ENCODE measurements at places on chromosomes 12 and 14.

GRCh38 chr12:64099397-64099796, 122.7 kb downstream of the KICS2 start:
- peak; percentile 89 for DNase-seq

- DNase-seq, result no peak
Measured at GRCh38 chr14:61106959-61107641, 126.1 kb downstream of the SLC38A6 start.

DNA sequence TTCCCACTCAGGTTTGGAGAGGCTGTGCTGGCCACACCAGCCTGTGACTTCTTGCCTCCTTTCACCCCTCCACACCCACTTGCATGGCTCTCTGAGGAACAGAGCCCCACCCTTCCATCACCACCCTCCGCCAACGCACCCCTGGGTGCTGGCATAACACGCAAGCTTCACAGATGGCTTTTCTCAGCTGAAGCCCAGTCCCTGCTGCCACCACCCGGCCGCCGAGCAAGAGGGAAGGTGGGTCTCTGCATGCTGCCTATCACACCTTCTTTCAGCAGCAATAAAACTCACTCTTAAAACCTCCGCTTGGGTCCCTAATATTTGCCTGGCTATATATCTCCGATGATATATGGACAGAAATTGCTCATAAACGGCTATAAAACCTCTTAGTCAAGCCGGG, 41.6 kb downstream of the SMUG1 start:
- DNase-seq, result no peak

DNA sequence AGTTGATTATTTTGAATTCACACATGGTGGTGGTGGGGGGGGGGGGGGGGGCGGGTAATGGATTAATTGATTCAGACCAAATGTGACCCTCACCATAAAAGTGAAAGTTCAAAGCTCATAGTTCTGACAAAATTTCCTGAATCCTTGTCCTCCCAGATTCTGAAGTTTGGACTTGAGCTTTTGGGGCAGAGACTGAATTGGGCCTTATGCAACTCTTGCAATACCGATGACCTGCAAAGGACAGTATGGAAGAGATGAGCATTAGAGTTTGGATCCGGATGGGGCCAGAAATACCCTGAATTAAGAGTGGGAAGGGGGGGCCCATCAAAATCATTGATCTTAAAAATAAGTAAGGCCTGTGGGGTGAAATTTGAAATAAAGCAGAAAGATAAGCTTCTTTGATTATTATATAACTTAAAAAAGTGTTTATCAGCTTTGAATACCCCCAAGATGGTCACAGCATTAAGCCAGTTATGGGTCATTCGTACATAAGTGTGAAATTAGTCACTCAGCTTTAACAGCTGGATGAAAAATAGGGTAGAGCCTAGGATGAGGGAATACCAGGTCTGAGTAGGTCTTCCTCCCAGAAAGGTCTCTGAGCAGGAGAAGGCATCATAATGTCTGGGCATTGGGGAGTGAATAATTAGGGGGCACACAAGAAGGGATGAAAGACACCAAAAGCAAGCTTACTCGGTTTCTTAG, 2.1 kb upstream of the PYGL start:
- DNase-seq, result no peak

- peak; percentile 39 for DNase-seq
Measured at GRCh38 chr12:58148405-58148804, 207.0 kb downstream of the ATP23 start.

GRCh38 chr12:94969424-94969823, 34.1 kb downstream of the NDUFA12 start:
- no peak for DNase-seq

- DNase-seq, result no peak
Measured at GRCh38 chr12:13606290-13606689, 375.1 kb downstream of the GRIN2B start.

DNA sequence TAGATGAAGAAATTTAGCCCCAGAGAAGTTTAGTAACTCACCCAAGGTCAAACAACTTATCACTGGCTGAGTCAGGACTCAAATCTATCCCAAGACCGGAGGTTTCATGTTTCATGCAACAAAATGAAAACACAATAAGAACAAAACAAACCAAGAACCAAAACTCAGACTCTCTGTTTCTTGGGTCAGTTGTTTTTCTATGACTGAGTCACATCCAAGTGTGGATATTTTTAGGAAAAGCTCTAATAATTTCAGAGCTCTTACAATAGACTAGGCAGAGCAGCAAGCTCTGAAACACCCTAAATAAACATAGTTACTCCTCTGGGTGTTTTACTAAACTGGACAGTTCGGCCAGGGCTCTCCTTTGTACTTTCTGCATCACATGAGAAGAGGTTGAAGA, 87.6 kb upstream of the PRB2 start:
- peak; percentile 53 for DNase-seq

- DNase-seq, result no peak
Measured at GRCh38 chr12:70876952-70877351, 43.6 kb downstream of the PTPRR start.

DNA sequence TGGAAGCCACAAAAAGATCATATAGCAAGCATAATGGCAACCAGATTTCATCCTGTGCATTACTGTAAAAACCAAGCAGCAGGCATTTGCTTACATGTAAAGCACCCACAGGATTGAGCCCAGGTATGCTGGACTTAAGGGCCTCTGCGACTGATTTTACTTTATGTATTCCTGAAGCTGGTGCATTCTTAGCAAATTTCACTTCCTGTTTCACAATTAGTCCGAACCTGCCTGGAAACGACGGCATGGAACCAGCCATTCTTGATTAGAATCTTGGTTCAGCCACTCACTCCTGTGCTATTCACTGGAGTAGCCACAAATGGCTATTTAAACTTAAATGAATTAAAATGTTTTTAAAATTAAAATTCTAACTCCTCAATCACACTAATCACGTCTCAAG, 239.2 kb downstream of the NUAK1 start:
- no peak for DNase-seq

DNA sequence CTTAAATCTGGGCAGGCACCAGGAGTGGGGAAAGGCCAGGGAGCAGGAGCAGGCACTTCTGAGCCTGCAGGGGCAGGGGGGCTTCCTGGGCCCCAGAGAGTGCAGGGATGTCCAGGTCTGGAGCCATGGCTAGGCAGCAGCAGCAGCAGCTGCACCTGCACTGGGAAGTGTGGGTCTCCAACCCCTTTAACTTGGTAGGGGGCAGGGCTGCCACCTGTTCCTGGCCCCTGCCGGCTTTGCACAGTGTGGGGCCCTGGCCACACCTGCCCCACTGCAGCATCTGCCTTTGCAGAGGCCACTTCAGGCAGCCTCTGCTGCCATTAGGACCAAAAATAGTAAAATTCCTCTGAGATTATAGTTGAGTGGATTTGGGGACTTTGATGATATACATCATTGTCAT, 138.5 kb downstream of the SLC16A7 start:
- DNase-seq, result no peak

DNA sequence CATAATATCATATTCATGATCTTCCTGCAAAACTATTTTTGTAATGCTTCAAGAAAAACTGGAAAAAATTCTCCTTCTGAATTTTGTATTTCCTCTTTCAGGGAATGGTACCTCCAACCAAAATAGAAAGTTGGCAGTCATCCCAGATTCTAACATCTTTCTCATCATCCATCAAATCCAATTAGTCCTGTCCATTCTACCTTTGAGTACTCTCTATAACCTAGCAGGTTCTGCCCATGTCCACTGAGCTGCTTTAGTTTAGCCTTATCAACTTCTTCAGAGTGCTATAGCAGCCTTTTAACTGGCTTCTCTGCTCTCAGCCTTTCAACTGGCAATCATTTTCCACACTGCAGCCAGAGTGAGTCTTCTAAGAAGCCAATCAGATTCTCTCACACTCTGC, 236.2 kb downstream of the AKAP6 start:
- no peak for DNase-seq

- no peak for DNase-seq
Measured at GRCh38 chr12:25884920-25885234, 73.6 kb upstream of the RASSF8 start.

- peak; percentile 22 for DNase-seq
Measured at GRCh38 chr12:58877243-58877743, 43.0 kb downstream of the LRIG3 start.

DNA sequence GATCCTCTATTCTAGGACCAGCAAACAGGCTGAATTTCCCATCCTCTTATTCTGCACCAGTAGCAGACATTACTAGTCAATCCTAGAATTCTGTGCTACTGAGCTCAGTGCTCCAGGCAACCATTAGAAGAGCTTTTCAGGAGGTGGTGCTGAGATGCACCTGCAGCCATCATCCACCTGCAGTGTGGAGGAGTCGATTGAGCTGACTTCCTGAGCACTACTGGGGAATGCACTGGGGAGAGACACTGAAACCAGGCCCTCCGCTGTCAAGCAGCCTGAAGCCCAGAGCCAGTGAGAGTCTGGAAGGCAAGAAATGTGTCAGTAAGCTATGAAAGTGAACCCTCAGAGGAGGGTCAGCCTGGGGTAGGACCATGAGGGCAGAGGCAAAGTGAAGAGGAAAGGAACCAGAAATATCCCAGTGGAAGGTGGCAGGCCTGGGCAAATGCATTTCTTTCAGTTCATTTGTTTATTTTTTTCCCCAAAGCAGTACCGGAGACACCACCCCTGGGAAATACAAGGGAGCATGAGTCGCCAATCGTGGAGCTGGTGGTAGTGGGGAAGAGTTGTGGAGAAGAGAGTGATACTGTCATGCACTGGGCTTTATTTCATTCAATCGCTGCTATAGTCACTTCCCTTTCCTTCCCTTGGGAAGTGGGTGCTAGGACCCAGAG, 23.0 kb upstream of the SERPINA4 start:
- DNase-seq, result no peak

GRCh38 chr14:23128969-23129758, 10.1 kb upstream of the CEBPE start:
- no peak for DNase-seq

GRCh38 chr14:55441286-55441685, 870 bp upstream of the TBPL2 start:
- DNase-seq, result no peak

- DNase-seq, result no peak
Measured at GRCh38 chr12:6352193-6353173, 10.6 kb upstream of the TNFRSF1A start.

DNA sequence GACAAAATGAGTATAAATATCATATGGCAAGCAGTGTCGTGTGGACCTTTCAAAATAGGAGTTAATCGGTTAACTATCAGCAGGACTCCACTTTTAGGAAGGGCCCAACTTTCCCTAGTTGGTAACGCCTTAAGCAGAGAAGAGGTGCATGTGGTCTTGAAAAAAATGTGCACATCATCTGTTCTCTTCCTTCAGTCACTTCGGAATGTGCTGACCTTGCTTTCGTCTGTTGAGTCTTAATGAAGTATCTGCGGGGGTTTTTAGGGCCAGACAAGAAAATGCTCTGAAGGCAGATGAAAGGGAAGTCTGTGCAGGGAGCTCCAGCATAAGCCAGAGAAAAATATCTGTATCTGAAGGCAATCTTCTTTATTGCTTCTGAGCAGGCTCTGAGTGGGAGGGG, 185.2 kb downstream of the AEBP2 start:
- DNase-seq, result no peak

DNA sequence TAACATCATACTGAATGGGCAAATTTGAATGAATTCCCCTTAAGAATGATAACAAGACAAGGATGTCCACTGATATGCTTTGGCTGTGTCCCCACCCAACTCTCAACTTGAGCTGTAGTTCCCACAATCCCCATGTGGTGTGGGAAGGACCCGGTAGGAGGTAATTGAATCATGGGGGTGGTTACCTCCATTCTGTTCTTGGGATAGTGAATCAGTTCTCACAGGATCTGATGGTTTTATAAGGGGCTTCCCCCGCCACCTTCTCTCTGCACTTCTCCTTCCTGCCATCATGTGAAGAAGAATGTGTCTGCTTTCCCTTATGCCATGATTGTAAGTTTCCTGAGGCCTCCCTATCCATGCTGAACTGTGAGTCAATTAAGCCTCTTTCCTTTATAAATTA, 29.3 kb downstream of the MED6 start:
- no peak for DNase-seq

GRCh38 chr12:93302331-93303229, 75.1 kb upstream of the NUDT4 start:
- peak; percentile 86 for DNase-seq

- DNase-seq, result no peak
Measured at GRCh38 chr14:103960457-103961055, 18.2 kb upstream of the RD3L start.

- no peak for DNase-seq
Measured at GRCh38 chr14:67984274-67984673, 164.7 kb downstream of the RAD51B start.

DNA sequence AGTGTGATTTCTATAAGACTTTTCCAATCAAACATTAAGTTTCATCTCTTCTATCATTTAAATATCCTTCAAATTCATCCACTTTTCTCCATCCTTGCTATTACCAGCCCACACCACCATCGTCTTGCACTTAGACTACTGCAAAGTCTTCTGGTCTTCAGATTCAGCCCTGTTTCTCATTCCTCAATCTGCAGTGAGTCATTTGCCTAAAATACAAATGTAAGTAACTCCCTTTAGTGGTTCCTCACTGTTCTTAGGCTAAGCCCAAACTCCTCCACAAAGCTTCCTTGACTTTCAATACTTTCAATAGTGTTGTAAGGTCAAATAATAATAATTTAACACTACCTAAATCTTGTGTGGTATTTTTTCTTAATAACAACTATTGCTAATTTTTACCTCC, 83.3 kb downstream of the PLEKHG7 start:
- DNase-seq, result no peak

GRCh38 chr14:68441542-68441941, 351.3 kb downstream of the ZFP36L1 start:
- DNase-seq, result no peak

DNA sequence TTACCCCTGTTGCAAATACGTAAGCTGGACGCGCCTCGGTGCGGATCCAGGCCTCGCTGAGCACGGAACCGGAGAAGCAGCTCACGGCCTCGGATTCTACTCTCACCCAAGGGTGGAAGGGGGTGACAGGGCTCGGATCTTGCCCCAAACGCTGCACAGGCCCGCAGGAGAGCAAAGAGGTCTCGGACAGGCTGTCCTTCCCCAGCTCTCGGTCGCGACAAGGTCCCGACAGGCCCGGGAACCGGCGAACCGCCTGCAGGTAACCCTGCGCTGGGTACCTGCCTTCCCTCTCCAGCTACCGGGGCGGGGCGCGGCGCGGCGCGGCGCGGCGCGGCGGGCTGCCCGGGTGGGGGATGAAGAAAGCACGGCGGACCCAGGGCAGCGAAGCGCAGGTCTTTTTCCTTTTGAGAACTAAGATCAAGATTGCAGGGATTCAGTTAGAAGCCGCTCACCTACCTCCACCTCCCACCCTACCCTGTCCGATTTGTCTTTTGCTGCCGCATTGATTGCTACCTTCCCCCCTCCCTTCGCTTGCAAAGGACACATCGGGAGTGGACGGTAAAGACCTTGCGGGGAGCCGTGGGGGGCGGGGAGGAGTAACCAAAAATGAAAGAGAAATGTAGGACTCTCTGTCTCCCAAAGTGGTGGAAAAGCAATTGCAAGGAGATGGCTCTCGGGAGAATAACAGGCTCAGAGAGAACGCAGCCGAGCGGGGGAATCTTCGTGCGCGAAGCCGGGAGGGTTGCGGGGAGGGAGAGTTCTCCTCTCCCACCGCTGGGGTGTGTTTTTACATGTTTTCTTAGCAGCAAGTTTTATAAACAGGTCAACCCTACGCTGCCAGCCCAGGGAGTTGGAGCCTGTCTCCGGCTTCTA, 8.4 kb upstream of the TBX3 start:
- no peak for DNase-seq

Data from epithelial cell of proximal tubule (primary cell).